ENCODE measurements at places on chromosomes 5 and 9.

DNA sequence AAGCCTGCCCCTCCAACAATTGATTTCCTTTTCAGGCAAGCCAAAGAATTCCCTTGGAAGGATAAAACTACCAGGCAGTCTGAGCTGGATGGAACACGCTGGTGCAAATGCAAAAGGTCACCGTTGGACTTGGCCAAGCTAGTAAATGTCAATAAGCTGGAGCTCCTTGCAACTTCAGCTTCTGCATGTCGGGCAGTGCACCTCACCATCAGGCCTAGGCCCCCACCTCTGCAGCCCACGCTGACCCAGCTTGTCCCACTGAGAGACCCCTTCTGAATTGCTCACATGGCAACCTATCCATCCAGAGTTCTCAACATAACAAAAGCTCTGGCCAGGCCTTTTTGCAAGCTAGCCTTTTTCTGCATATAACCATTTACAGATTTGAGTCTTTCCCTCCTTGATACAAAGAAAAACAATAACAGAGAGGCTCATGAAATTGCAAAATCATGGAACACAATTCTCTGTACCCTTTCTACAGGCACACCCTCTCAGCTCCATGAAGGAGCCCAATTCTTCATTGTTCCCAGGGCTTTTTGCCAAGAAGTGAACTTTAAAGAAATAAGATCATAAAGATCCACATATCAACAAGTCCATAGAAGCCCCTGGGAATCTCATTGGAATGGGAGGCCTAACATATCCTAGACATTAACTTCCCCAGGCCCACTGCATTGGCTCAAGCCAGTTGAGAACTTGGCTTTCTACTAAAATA lies 123.9 kb upstream of the SLIT3 start:
- DNase-seq = no peak

- DNase-seq = no peak
Measured at GRCh38 chr9:71210326-71210725, 88.9 kb upstream of the TRPM3 start.

DNA sequence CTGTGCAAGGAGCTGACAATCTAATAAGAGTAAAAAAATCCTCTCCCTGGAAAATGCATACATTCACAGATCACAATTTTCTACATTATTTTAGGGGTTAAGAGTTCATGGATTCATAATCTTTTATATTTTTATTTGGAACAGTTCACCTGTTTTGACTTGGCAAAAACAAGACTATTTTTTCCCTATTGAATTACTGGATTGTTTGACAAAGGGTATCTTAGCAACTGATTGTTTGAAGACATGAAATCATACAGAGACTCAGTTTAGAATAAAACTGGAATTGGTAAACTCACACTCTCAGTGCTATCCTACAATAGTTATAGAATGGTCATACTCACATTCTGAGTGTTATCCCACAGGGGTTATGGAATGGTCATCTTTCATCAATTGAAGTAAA lies 358.2 kb upstream of the PTGER4 start:
- no peak for DNase-seq

GRCh38 chr5:175652741-175653663 lies 4.9 kb upstream of the HRH2 start:
- no peak for DNase-seq

DNA sequence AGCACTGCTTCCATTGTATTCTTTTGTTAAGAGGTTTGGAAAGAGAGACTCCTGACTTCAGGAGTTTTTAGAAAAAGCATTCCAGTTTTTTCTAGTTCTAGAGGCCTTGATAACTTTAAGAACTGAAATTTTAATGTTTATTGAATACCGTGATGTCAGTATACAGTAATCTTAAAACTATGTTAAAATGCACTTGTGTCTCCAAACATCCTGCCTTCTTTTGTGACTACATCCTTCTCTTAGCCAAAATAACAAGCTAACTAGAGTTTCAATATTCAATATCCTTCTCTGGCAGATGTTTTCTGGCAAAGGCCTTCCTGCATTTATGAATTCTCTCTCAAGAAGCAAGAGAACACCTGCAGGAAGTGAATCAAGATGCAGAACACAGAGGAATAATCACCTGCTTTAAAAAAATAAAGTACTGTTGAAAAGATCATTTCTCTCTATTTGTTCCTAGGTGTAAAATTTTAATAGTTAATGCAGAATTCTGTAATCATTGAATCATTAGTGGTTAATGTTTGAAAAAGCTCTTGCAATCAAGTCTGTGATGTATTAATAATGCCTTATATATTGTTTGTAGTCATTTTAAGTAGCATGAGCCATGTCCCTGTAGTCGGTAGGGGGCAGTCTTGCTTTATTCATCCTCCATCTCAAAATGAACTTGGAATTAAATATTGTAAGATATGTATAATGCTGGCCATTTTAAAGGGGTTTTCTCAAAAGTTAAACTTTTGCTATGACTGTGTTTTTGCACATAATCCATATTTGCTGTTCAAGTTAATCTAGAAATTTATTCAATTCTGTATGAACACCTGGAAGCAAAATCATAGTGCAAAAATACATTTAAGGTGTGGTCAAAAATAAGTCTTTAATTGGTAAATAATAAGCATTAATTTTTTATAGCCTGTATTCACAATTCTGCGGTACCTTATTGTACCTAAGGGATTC lies 43.1 kb downstream of the NDFIP1 start:
- DNase-seq = no peak

DNA sequence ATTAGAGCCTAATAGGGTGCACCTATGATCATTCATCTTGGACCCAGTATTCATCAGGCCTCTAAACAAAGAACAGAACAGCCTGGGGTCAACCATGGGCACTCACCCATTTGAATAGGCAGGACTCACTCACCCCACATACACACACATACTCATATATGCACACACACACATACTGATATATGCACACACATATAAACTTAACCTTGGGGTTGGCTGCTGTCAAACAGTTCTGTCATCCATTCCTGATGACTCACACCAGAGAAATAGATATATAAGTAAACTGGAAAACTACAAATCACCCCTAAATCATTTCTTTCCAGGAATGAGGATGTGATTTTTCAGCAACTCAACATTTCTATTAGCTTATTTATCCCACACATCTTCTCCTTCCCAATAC lies 51.3 kb downstream of the ARL15 start:
- DNase-seq = no peak

- DNase-seq = no peak
Measured at GRCh38 chr5:135738564-135738875, 95.9 kb upstream of the SLC25A48 start.

GRCh38 chr9:126309427-126310189 lies 17.0 kb upstream of the MVB12B start:
- DNase-seq = no peak

DNA sequence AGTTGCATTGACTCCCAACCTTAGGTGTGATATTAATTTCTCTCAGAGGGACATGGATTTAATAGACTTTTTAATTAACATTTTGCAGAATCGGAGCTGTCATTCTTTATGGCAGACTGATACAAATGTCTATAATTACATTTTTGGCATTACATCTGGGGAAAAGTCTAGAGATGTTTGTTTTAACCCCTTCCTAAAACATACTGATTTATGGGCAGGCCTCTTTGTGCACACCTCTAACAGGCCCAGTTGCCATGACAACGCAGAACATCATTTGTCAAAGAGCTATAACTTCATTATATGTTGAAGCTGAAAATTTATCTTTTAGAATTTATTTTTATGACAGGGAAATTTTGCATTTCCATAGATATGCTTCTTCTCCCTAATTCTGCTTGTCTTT lies 158.5 kb downstream of the NTRK2 start:
- DNase-seq = no peak

GRCh38 chr5:111385970-111386831 lies 126.1 kb downstream of the STARD4 start:
- DNase-seq = no peak

DNA sequence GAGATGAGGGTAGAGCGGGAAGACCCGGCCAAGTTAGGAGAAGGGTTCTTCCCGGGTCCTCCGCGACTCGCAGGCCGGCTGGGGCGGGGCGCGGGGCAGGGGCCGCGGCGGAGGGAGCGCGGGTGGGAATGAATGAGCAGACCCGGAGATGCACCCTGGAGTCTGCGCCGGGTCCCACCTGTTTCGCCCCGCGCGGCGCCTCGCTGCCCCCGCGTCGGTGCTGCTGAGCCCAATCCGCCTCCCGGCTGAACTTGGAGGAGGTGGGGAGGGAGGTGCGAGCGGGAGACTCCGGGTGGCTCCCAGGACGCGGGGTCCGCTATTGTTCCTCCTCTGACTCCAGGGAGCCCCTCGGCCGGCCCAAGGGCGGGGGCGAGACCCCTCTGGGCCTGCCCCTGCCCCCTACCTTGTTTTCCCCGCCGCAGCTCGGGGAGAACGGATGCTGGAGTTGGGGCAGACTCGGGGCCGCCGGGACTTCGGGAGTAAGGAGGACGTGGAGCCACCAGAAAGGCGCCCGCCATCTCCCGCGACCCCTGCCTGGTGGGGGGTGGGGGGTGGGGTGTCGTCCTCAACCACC lies 659 bp downstream of the RAI14 start:
- peak; percentile 58 for DNase-seq

DNA sequence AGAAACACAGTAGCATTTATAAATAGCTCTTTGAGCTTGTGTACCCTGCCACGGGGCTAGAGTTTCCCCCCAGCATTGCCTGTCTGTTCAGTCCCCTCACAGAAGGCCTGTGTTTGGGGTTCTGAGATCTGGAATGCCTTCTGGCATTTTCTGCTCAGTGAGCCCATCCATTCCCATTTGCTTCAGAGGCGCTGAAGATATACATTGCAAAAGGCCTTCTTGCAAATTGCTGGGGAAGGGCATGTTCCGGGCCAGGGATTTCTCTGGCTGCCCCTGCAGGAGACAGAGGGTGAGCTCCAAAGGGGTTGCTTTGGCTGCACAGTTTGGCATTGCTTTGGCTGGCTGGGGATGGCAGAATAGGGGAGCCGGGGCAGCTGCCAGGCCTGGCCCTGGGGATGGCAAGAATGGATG lies 308.4 kb downstream of the MSX2 start:
- no peak for DNase-seq

DNA sequence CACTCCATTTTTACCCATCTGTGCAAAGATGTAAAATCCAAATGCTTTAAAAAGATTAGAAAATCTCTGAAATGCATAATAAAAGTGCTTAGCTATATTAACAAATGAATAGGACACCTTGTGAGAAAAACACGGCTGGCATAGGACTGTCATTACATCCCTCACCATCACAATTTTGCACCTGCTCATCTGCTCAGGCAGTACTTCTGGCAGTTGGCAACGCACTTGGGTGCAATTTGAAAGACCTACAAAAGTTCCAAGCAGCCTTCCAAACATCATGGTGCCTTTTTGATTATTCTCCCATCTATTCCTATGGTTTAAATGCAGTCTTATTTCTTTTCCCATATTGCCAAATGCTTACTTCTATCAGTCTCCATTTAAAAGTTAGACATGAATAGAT lies 501.8 kb downstream of the ENC1 start:
- DNase-seq = no peak

DNA sequence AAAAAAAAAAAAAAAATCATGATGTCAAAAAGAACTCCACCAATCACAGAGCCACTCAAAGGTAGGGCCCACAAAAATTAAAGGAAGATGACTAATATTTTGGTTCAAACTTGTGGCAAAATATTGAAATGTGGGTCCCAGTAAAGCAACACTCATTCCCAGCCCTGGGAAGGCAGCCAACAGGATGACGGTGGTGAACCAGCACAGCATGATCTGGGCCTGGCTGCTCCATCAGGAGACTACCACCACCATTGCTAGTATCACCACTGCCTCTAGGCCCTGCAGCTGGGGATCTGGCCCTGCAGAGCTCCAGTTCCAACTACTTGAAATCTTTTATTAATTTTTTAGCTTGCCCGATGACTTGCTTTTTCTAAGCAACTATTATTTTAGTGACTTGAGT lies 206.8 kb upstream of the ITGA1 start:
- DNase-seq = no peak

DNA sequence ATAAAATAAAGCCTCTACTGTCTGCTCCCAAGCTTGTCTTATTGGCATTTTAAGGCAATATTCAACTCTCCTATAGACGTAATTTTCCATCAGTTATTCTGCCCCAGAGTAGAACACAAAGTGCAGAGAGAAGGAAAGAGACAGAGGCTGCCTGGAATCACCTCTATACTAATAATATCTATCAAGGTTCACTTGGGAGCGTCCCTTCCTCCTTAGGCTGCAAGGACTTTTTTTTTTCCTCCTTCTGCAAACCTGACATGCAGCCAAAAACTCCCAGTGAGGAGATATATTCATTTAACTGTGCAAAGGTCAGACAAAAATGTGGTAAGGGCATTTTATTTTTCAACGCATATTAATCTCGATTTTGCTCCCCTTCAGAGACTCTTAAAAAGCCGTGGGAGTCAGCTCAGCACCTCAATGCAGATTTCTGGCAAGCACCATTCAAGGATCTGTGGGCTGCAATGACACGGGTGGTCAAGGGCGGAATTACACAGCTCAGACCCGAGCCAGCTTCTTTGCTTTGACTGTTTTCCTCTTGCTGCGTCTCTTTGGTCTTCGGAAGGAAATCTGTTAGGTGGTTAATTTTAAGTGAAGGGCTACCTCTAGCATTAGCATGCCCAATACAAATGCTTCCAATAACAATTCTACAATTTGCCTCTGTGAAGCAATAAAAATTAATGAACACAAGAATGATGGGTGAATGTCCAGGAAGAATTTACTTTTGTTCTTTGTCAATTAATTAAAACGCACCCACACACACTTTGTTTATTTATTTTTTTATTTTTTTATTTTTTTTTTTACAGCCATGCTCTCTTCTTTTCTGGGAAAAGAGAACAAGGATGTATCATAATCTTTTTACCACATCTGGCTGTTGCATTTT lies 587.7 kb upstream of the GRAMD2B start:
- no peak for DNase-seq

DNA sequence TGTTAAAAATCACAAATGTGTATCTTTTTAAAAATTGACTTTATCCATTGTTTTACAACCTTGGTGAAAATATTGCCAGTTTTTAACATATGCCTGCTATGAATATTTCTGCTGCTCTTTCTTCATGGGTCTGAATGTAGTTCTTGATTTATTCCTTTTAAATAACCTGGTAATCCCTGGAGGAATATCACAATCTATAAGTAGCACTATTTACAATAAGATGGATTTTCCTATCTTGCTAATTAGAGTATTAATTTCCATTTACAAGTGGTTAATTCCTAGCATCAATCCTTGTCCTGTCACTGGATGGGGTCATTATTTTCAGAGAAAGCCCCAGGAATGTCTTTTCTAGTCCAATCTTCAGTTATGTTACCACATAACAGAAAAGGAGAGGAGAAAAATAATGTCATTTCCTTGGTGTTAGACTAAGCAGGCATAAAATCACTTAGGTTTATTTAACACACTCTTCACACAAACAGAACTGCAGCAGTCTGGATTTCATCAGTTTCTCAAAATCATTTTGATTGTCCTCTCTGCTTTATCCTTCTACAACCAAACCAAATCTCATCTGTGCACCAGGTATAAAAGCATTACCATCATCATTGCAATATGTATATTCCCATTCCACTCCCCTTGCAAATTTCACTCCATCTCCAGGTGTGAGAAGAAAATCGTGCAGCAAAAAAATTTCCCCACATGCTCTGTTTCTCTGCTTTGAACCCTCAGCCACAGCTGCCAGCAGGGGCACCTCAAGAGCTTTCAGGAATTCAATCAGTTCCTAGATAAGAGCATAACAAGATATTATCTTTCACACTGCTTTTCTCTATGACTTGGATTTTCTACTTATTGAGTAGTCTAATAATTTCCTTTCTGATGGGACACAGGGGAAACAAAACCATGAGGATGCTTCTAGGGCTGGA lies 204.1 kb downstream of the SEC61B start:
- no peak for DNase-seq
